ENCODE measurements at places on chromosomes 7 and 10. TPM values are rescaled to one million over a fixed set of nuclear protein-coding genes. Genes with fewer than 3 reads are reported as not detected.

The TCAF2 gene
- total RNA-seq, result 16.0 TPM

The C10orf53 gene
- not detected for total RNA-seq

The CCDC172 gene
- total RNA-seq, result not detected

The FGFBP3 gene
- 3.4 TPM for total RNA-seq

The SH2B2 gene
- 47.7 TPM for total RNA-seq

The OR2AE1 gene
- 1.3 TPM for total RNA-seq

The HYAL4 gene
- not detected for total RNA-seq

The MRM2 gene
- 30.7 TPM for total RNA-seq

The ERVW-1 gene
- not detected for total RNA-seq

The CREB5 gene
- 0.05 TPM for total RNA-seq

The ZNF503 gene
- total RNA-seq, result not detected

The LRRC18 gene
- not detected for total RNA-seq

The CYP3A4 gene
- not detected for total RNA-seq

The BTBD16 gene
- total RNA-seq, result not detected

The UCMA gene
- not detected for total RNA-seq

The NPFFR1 gene
- total RNA-seq, result not detected

The SUN3 gene
- not detected for total RNA-seq

The TCERG1L gene
- not detected for total RNA-seq

The PRF1 gene
- total RNA-seq, result 1.0 TPM

The TBX20 gene
- not detected for total RNA-seq

The UNC5B gene
- total RNA-seq, result not detected

The IKZF5 gene
- 24.0 TPM for total RNA-seq

The HPSE2 gene
- total RNA-seq, result not detected

The SORCS3 gene
- total RNA-seq, result not detected

The GPR26 gene
- total RNA-seq, result not detected

The MOGAT3 gene
- not detected for total RNA-seq

The PVRIG gene
- 51.4 TPM for total RNA-seq

The TDRD1 gene
- 0.22 TPM for total RNA-seq

The TAF3 gene
- 20.1 TPM for total RNA-seq

The SCRN1 gene
- 66.6 TPM for total RNA-seq

The CYP3A7 gene
- not detected for total RNA-seq

The CCL24 gene
- total RNA-seq, result not detected

The ZNF107 gene
- total RNA-seq, result 73.7 TPM

The HABP2 gene
- 0.10 TPM for total RNA-seq

The CNPY1 gene
- total RNA-seq, result not detected

The FAM221A gene
- total RNA-seq, result 10.8 TPM

The H2BK1 gene
- 3.1 TPM for total RNA-seq

The GRID1 gene
- total RNA-seq, result not detected

The PRLHR gene
- total RNA-seq, result not detected

The NKX2-3 gene
- not detected for total RNA-seq

The EIF4H gene
- total RNA-seq, result 199 TPM

The PPP1R17 gene
- 0.20 TPM for total RNA-seq

The NODAL gene
- not detected for total RNA-seq

Data from B cell (primary cell).